ENCODE measurements at places on chromosomes 2 and 18.

DNA sequence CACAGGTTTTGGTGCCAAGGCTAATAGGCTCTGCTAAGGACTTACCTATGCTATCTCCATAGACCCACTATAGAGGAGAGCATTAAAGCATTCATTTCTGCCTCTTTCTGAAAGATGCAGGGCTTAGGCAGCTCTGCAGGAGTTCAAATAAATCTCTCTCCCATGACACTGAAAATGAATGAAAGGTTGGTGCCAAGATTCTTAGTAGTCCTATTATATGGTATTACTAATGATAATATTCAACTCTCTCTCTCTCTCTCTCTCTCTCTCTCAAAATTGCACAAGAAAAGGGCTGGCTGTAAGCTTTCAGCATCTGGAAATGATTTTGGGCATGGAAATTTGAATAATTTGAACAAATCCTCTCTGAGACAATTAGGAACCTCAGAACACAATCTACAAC lies 433.7 kb downstream of the MBD2 start:
- DNase-seq = no peak

DNA sequence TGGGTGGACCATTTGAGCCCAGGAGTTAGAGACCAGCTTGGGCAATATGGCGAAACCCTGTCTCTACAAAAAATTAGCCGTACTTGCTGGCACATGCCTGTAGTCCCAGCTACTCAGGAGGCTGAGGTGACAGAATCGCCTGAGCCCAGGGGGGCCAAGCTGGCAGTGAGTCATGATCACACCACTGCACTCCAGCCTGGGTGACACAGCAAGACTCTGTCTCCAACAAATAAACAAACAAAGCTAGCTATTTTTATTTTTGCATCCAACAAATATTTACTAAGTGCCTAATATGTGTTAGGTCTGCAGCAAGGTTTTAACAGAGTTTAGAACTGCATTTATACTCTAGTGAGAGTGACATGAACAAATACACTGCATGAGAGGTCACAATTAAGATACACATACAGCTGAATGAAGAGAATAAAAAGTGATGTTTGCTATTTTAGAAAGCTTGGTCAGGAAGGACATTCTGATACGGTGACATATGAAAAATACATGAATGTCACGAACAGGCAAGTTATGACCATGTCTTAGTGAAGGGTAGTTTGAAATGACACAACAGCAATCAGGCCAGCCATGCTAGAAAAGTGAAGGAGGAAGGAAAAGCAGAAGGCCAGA lies 83.2 kb upstream of the FRZB start:
- DNase-seq = no peak

DNA sequence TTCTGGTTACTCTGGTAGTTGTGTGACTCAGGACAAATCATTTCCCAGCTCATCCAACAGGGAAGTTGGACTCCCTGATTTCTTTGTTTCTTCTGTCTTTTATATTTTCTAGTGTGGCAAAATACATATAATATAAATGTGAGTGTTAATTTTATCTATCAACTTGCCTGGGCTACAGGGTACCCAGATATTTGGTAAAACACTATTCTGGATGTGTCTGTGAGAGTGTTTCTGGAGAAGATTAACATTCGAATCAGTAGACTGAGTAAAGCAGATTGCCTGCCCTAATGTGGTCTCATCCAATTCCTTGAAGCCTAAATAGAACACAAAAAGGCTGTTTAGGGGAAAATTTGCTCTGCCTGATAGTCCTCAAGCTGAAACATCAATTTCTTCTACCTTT lies 122.9 kb upstream of the STPG4 start:
- no peak for DNase-seq

- no peak for DNase-seq
Observed at GRCh38 chr18:3281456-3282400, 19.8 kb downstream of the MYL12B start.

DNA sequence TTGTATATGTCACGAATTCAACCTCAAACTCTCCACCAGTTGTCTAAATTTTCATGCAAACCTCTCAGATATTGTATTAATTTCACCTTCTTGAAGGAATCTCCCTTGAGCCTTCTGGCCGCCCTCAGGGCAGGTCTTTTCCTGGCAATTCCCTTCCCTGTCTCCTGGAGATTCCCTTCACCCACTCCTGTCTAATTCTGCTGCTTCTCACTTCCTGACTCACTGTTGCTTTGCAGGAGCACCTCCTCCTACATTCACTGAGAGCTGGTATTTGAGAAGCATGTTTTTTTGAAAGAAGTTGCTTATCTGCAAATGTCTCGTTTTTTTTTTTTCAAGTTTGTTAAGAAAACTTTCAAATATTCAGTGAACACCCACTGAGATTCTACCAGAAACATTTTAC lies 79.9 kb upstream of the OTOS start:
- DNase-seq = no peak

DNA sequence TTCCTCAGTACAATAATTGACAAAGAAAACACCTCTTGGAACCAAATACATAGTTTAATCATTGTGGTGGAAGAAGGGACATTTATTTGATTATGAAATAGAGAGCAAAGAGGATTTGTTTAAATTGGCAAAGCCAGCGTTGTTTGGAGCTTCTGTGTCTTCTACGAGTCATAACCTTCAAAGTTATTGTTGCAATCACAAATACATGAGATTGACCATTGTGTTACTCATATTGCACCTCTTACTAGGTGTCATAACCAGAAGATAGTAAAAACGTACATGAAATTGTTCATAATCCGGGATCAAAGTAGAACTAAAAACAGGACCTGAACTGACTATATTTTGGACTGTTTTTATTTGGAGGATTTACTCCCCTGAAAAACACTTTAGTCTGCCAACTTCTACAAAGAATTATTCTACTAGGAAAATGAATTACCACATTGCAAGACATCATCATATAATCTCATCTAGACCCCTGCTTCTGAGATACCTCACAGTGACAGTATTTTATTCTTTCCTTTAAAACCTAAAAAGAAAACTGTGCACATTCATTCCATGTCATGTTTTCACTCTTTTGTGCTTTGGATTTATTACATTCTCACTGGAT lies 151.7 kb upstream of the KLF7 start:
- DNase-seq = no peak

DNA sequence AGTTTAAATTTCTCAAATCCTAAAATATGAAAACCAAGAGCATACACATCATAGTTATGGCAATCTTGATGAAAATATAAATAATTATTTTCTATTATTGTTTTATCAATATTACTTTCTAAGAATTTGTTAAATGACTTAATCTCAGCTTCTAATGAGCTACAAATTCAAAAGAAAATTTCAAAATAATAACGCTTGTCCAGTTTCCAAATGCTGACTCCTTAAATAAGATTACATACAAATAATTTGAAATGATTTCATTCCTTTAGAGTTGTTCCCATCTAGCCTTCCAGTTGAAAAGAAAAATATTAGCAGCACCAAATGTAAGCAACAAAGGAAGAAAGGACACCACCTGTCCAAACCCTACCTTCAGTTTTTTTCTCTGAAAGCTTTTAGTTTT lies 82.4 kb upstream of the COL5A2 start:
- DNase-seq = no peak

DNA sequence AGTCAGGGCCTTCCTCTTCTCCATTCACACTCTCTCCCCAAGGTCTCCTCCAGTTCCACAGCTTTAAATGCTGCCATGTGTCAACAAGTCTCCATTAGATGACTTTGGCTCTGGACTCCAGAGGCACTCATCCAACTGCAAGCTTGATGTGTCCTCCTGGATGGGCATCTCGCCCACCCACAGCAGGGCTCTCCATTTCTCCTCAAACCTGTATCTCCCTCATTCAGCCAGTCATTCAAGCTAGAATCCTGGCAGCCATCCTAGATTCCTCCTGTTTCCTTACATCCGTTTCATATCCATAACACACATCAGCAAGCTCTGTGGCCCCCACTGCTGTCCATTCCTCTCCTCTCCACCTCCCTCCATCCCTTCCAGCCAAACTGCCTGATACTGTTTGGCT lies 88.4 kb upstream of the AFF3 start:
- no peak for DNase-seq

GRCh38 chr2:180520206-180520605 lies 460.2 kb upstream of the UBE2E3 start:
- no peak for DNase-seq

DNA sequence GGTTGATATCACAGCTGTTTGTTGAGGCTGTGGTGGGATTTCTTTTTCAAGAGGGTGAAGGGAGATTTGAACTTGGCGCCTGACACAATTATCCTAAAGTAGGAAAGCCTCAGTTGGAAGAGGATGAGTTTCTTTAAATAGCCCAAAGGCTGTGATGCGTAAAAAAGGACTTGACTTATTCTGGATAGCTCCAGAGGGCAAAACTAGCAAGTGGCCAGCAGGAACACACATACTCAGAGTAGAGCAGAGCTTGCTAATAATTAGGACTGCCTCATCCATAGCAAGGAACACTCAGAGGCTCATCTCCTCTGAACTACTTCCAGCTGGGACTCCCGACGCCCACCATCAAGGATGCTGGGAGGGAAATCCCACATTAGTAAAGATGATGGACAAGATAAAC lies 74.0 kb downstream of the AFF3 start:
- DNase-seq = no peak

- no peak for DNase-seq
Observed at GRCh38 chr18:22796113-22796512, 137.0 kb upstream of the RBBP8 start.

- DNase-seq = no peak
Observed at GRCh38 chr2:23637011-23637778, 252.2 kb downstream of the KLHL29 start.

DNA sequence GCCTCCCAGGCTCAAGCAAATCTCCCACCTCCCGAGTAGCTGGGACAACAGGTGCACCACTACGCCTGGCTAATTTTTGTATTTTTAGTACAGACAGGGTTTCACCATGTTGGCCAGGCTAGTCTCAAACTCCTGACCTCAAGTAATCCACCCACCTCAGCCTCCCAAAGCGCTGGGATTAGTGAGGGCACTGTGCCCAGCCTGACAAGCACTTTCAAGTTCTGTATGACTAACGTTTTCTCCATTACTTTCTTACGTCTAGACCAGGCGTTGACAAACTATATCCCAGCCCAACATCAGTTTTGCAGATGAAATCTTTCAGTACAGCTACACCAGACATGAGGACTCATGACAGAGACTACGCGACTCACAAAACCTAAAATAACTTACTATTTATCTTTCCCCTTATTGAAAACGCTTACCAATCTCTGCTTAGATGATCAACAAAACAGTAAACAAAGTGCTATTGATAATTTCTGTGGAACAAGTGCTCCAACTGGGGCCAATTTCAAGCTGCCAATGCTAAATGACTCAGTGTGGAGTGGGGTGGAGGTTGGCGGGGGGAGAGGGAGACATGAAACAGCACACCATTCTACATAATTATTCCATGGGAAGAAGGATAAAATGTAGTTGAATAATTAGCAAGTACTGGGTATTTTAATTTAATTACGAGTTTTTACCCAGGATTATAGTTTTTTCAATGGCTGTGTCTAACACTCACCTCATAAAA lies 59.1 kb downstream of the SAP130 start:
- DNase-seq = no peak

- DNase-seq = no peak
Observed at GRCh38 chr2:219828127-219828526, 200.7 kb downstream of the SLC4A3 start.

DNA sequence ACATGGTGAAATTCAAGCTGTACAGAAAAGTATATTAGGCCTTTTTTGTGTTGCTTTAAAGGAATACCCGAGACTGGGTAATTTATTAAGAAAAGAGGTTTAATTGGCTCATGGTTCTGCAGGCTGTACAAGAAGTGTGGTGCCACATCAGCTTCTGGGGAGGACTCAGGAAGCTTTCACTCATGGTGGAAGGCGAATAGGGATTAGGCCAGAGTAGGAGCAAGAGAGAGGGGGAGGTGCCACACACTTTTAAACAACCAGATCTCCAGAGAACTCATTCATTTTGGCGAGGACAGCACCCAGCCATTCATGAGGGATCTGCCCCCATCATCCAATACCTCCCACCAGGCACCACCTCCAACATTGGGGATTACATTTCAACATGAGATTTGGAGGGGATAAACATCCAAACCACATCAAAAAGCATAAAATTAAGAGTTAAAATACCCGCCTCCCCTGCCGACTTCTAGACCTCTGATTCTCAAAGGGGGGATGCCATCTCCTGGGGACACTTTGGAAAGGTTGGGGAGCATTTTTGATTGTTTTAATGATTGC lies 15.1 kb upstream of the LIPG start:
- DNase-seq = no peak

DNA sequence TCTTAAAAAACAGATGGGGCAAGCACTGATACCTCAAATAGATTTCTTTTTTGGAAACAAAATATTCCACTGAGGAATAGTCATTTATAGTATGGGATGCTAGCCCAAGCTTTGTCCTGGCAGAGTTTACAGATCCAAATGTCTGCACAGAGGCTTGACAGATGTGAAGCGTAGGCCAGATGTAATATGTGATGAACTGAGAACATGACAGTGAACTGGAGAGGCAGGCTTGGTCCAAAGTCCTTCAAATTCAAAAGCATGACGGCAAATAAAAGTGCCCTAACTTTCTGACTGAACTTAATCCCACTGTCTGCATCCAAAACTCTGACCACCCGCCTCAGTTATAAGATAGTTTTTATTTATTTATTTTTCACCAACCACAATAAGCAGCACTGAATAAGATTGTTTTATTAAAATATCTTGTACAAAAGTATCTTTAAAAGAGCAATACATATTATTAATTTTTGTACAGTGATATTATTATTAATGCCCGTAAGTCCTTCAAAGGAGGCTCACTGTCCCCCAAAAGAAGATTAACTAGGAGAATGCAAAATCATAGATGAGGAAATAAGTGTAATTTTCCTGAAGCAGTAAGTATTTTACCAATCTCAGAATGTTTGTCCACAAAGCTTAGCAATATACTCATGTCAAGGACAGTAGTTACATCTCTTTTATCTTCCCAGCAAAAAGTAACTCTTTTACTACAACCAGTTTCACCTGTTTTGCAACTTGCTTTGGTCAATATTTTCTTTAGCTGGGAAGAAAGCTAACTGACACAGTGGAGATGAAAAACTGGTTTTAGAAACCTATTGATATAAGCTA lies 10.7 kb upstream of the SPOPL start:
- no peak for DNase-seq

GRCh38 chr2:144014103-144014502 lies 505.8 kb downstream of the ZEB2 start:
- no peak for DNase-seq

GRCh38 chr2:109330056-109330455 lies 201.1 kb downstream of the SH3RF3 start:
- DNase-seq = no peak

GRCh38 chr18:72675394-72675793 lies 131.3 kb upstream of the CBLN2 start:
- DNase-seq = no peak

- no peak for DNase-seq
Observed at GRCh38 chr2:142875010-142875409, 2.5 kb upstream of the KYNU start.

DNA sequence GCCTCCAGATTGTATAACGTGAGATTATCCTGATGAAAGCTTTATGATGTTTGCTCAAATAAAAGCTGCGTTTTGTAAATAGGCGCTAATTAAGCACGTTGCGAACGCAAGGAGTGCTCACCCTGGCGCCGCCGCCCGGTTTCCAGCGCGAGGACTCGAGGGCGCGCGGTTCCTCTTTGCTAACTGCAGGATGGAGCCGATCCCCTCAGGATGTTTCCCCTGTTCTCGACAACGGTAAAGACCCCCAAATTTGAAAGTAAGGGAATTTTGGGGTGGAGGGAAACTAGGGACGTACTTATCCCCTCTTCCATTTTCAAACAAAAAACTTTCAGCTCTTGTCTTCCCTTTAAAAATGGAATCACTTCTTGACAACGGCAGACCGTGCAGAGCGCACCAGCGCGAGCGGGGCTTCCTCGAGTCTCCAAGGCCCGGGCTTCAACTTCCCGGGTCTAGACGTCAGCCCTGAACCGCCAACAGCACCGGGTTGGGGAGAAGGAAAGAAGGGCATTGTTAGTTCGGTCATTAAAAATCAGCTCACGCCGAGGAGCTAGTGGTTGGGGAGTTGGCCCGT lies 1.1 kb upstream of the GBX2 start:
- no peak for DNase-seq
